Central memory CD8-positive, alpha-beta T cell (primary cell): ENCODE measurements at places on chromosomes 4 and X.

- no peak for DNase-seq
- H3K36me3 ChIP-seq = peaks cover 4% of the 10 kb centered on the region
- peak overlapping the region; percentile 98 for H3K27ac ChIP-seq
Observed at GRCh38 chrX:103254171-103254824, 657 bp downstream of the TCEAL8 start.

DNA sequence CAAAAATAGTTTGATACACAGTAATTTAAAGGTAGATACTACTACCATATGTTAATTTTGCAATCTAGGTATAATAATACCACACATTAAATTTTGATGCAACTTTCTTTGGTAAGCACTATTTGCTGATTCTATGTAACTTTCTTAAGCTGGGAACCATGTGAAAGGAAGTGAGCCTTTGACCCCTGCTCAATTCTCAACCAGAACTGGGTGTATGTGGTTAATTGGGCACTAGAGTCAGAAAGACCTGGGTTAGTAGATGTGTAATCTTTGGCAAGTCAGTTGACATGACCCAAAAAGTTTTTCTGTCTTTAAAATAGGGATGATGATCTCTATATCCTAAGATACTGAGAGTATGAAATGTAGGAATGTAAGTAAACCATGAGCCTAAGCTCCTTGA lies 22.4 kb downstream of the TLR2 start:
- H3K4me3 ChIP-seq = no peak overlapping the region
- no peaks in the 10 kb centered on the region for H3K36me3 ChIP-seq
- no peaks in the 10 kb centered on the region for H3K4me1 ChIP-seq

DNA sequence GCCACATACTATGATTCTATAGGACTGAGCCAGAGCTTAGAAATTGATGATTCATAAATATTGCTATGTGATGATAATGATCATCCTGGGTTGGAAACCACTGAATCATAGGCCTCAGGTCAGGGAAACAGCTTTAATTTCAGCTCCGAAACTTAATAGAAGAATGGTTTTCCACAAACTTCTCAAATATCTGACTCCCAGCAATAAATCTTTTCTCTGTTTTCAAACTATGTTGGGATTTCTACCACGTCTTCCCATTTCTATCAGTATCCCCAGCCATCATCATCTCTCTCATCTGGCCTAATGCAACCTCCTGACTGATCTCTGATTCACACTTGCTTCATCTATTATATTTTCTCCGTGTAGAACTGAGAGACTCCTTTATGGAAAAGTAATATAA lies 521.8 kb upstream of the AGA start:
- DNase-seq = no peak
- no peaks in the 10 kb centered on the region for H3K36me3 ChIP-seq
- no peak overlapping the region for H3K4me3 ChIP-seq
- no peaks in the 10 kb centered on the region for H3K4me1 ChIP-seq
- no peaks in the 10 kb centered on the region for H3K27me3 ChIP-seq

DNA sequence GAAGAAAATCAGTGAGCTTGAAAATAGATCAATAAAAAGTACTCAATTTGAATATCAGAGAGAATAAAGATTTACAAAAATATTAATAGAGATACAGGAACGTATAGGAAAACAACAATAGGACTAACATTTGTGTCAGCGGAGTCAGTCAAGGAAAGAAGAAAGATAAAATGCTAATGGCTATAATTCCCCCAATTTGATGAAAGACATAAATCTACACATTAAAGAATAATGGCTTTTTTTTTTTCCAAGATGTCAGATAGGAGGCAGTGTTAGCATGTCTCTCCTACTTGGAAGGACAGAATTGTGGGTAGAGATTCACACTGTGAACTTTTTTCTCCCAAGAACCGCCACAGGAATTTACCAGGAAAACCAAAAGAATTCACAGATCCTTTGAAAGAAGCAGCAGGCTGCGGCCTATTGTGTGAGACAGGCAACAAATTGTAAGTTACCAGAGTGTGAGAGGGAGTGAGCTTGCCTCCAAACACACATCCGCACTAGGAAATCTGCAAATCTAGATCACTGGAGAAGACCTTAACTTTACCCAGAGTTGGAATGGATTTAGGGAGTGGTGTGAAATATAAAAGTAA lies 249.9 kb downstream of the PRDM5 start:
- H3K36me3 ChIP-seq = no peaks in the 10 kb centered on the region
- H3K4me1 ChIP-seq = no peaks in the 10 kb centered on the region
- H3K4me3 ChIP-seq = no peak overlapping the region
- DNase-seq = no peak

DNA sequence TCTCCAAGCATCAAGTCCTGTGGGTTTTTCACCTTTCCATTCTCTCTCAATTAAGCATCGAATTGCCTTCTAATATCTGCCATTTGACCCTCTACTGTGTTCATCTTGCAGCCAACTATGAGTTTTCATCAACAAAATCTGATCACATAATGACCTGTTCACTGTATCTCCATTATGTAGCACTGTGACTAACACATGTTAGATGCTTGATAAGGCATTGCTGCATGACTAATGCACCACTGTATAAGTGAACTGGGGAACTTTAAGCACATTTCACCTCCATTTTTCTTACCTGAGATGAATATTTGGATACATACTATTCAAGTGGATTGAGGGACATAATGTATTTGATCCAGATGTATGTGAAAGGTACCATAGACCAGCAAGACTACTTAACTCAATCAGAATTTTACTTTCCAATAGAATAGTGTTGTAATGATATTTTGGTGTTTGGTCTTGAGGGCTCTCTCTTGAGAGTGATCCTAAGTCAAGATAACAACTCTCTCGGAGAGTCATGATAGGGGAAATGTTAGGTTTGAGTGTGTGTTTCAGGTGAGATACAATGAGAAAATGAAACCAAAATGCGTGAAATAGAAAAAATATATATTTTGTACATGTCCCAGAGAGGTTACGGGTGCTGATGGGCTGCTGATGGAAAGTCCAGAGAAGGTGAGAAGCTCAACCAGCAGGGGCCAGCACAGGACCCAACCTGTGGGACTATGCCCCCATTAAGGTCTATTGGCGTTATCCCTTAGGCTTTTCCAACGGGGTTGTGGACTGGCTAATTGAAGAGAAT lies 60.2 kb upstream of the HS3ST1 start:
- no peaks in the 10 kb centered on the region for H3K36me3 ChIP-seq
- no peak for DNase-seq
- H3K27ac ChIP-seq = no peak overlapping the region
- no peaks in the 10 kb centered on the region for H3K27me3 ChIP-seq

GRCh38 chr4:169921732-169922131 lies 104.5 kb downstream of the MFAP3L start:
- no peak for DNase-seq
- no peaks in the 10 kb centered on the region for H3K36me3 ChIP-seq
- no peak overlapping the region for H3K4me3 ChIP-seq
- H3K27me3 ChIP-seq = peaks cover 23% of the 10 kb centered on the region
- H3K4me1 ChIP-seq = no peaks in the 10 kb centered on the region
- no peak overlapping the region for H3K27ac ChIP-seq

DNA sequence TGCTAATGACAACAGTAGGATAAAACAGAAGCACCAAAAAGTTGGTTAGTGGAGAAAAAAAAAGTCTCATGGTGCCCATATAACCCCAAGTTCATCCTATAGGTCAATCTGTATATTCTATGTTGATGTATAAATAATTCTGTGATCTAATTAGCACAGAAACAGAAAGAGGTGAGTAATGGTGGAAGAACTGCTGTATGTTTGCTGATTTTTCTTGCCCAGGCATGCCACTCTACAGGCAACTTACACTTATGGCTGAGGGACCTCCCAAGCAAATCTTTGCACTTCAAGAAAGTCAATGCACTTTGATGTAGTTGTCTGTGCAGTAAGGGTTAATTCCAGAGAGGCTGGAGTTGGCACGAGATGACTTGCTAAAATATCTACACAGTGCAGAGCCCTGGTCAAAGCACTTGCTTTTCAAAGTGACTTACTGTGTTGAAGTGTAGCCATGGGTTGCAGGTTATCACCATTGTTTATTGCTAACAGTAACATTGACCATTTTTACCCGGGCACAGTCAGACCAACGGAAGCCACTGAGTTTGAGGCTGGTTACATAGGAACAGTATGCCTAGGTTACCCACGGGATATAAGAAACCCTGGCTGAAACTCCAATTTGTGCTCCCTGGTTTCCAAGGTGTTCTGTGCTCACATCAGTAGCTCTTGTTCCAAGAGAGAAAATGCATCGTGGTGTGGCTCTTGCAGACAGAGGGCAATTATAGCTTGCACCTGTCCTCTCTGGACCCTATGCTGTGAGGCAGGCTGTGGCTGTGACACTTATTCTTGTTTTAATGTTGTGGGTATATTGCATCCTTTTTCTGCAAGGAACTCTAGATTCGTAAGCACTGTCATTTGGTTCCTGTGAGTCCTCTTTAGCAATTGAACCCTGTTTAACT lies 141.3 kb upstream of the FTHL17 start:
- DNase-seq = no peak
- H3K4me3 ChIP-seq = no peak overlapping the region
- no peaks in the 10 kb centered on the region for H3K4me1 ChIP-seq
- H3K27me3 ChIP-seq = no peaks in the 10 kb centered on the region

DNA sequence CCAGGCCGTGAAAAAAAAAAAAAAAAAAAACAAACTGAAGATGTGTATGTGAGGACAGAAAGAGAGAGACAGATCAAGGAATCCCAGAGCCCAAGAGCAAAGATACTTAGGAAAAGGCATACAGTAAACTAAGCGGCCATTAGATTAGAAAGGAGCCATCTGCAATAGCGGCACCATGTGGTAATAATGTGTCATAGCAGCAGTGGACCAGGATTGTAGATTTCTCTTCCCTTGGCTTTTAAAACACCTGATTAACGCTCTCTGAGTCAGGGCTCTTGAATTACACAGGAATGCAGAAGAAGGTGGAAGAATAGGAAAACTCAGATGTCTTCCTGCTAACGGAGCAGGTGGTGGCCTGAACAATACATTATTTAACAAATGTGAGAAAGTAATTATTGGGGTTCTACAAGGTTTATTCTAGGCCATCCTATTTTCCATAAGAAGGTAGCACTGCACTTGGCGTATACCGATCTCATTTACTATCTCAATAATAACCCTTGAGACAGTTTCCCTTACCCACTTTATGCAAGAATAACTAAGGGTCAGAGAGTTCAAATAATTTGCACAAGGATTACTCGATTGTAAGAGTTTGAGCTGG lies 182.7 kb downstream of the KCNIP4 start:
- no peak for DNase-seq
- no peaks in the 10 kb centered on the region for H3K36me3 ChIP-seq
- H3K4me1 ChIP-seq = no peaks in the 10 kb centered on the region
- no peaks in the 10 kb centered on the region for H3K27me3 ChIP-seq
- no peak overlapping the region for H3K27ac ChIP-seq

GRCh38 chrX:112822892-112823291 lies 17.7 kb downstream of the AMOT start:
- H3K4me3 ChIP-seq = no peak overlapping the region
- no peak for DNase-seq
- no peaks in the 10 kb centered on the region for H3K4me1 ChIP-seq
- H3K27me3 ChIP-seq = no peaks in the 10 kb centered on the region

- no peaks in the 10 kb centered on the region for H3K4me1 ChIP-seq
- H3K36me3 ChIP-seq = no peaks in the 10 kb centered on the region
- no peaks in the 10 kb centered on the region for H3K27me3 ChIP-seq
- no peak overlapping the region for H3K4me3 ChIP-seq
Observed at GRCh38 chr4:62914758-62915157, 1494.5 kb downstream of the TECRL start.

GRCh38 chrX:97224148-97224547 lies 340.4 kb downstream of the RPA4 start:
- no peaks in the 10 kb centered on the region for H3K36me3 ChIP-seq
- DNase-seq = no peak
- no peaks in the 10 kb centered on the region for H3K4me1 ChIP-seq
- H3K27me3 ChIP-seq = no peaks in the 10 kb centered on the region
- no peak overlapping the region for H3K4me3 ChIP-seq
- H3K27ac ChIP-seq = no peak overlapping the region

GRCh38 chrX:43592597-43592996 lies 63.5 kb upstream of the MAOA start:
- DNase-seq = no peak
- H3K4me3 ChIP-seq = no peak overlapping the region
- H3K4me1 ChIP-seq = no peaks in the 10 kb centered on the region

- H3K27ac ChIP-seq = no peak within 1 kb of the TSS
- peaks cover 10% of the 10 kb centered on the region for H3K4me1 ChIP-seq
- no peak for DNase-seq
- peaks cover 42% of the 10 kb centered on the region for H3K27me3 ChIP-seq
- peak within 1 kb of the TSS; percentile 61 for H3K4me3 ChIP-seq
Observed at GRCh38 chr4:127632420-127633403, at the start of gene INTU. Gene INTU, plus strand, starts transcription at chr4:127632957. Its CDS starts 78 bp downstream, at chr4:127633035.

- H3K36me3 ChIP-seq = peaks cover 32% of the 10 kb centered on the region
- H3K4me1 ChIP-seq = peaks cover 45% of the 10 kb centered on the region
- no peaks in the 10 kb centered on the region for H3K27me3 ChIP-seq
- DNase-seq = no peak
Observed at GRCh38 chr4:81467672-81467964, 4.1 kb downstream of the RASGEF1B start.

DNA sequence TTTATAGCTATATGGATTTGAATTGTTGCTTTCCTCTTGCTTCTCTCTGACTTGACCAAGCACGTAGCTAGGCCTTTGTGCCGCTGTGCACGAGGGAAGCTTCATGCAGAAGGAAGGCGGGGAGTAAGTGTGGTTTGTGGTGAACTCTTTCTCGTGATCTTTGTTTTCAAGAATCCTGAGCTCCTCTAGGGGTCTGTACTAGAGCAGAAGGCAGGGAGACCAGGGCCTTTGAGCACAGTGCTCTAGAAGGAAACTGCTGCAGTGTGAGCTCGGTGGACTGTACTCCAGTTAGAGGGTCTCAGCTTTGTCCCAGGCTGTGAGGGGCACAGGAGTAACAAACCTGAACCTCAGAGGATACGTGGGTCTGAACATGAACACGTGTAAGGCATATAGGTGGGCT lies 49.0 kb downstream of the AGA start:
- no peaks in the 10 kb centered on the region for H3K27me3 ChIP-seq
- H3K27ac ChIP-seq = no peak overlapping the region
- peaks cover 14% of the 10 kb centered on the region for H3K4me1 ChIP-seq
- no peak overlapping the region for H3K4me3 ChIP-seq
- peaks cover 1% of the 10 kb centered on the region for H3K36me3 ChIP-seq

GRCh38 chr4:10281996-10282395 lies 165.4 kb upstream of the WDR1 start:
- DNase-seq = no peak
- H3K4me1 ChIP-seq = no peaks in the 10 kb centered on the region
- no peak overlapping the region for H3K4me3 ChIP-seq
- H3K27me3 ChIP-seq = peaks cover 39% of the 10 kb centered on the region
- H3K36me3 ChIP-seq = no peaks in the 10 kb centered on the region
- H3K27ac ChIP-seq = no peak overlapping the region

- no peak overlapping the region for H3K27ac ChIP-seq
- DNase-seq = no peak
- H3K36me3 ChIP-seq = no peaks in the 10 kb centered on the region
- no peak overlapping the region for H3K4me3 ChIP-seq
- H3K27me3 ChIP-seq = no peaks in the 10 kb centered on the region
- H3K4me1 ChIP-seq = no peaks in the 10 kb centered on the region
Observed at GRCh38 chrX:114221445-114221844, 362.4 kb upstream of the HTR2C start.

- H3K27me3 ChIP-seq = no peaks in the 10 kb centered on the region
- no peak overlapping the region for H3K27ac ChIP-seq
- DNase-seq = no peak
Observed at GRCh38 chr4:147933316-147933715, 201.4 kb downstream of the ARHGAP10 start.
